ENCODE measurements at places on chromosomes 13 and 19. TPM values are rescaled to one million over a fixed set of nuclear protein-coding genes. Genes with fewer than 3 reads are reported as not detected.

Gene HOMER3
- total RNA-seq = 56.3 TPM

Gene MOB3A
- 19.2 TPM for total RNA-seq

Gene CCDC106
- total RNA-seq = 7.3 TPM

Gene PIK3R2
- total RNA-seq = 8.4 TPM

Gene ZNF729
- total RNA-seq = not detected
